ENCODE measurements at places on chromosomes 11 and 22.

DNA sequence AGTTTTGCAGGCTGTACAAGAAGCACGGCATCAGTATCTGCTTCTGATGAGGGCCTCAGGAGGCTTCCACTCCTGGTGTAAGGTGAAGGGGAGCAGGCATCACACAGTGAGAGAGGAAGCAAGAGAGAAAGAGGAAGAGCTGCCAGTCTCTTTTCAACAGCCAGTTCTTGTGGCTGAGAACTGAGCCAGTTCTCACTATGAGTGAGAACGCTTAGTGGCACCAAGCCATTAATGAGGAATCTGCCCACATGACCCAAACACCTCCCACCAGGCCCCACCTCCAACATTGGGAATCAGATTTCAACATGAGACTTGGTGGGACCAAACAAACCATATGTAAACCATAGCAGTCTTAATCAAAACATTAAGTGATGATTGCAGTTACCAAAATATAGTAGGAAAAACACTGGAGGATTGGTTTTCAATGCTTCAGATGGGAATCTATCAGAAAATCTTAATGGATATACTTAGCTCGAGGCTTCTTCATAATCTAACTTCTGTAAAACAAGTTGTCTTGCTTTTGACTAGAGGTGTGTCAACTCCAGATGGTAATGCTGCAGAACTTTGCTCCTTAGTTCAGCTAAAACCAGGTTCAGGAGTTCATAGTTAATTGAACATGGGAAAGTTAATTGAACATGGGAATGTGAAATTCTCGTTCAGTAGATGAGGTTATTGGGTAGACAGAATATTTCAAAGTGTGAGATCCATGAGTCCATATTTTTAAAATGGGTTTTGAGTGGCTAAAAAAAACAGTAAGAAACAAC is 12.2 kb downstream of the FAR1 start:
- peak; percentile 17 for DNase-seq

- peak; percentile 62 for DNase-seq
Measured at GRCh38 chr11:124798991-124799347, 1.2 kb downstream of the MSANTD2 start.

GRCh38 chr11:44028816-44029506 is 18.8 kb upstream of the ACCSL start:
- DNase-seq: no peak

GRCh38 chr22:47092896-47093311 is 330.5 kb downstream of the TBC1D22A start:
- peak; percentile 63 for DNase-seq

- DNase-seq: peak; percentile 54
Measured at GRCh38 chr22:46652847-46653331, 32.7 kb downstream of the GRAMD4 start.

DNA sequence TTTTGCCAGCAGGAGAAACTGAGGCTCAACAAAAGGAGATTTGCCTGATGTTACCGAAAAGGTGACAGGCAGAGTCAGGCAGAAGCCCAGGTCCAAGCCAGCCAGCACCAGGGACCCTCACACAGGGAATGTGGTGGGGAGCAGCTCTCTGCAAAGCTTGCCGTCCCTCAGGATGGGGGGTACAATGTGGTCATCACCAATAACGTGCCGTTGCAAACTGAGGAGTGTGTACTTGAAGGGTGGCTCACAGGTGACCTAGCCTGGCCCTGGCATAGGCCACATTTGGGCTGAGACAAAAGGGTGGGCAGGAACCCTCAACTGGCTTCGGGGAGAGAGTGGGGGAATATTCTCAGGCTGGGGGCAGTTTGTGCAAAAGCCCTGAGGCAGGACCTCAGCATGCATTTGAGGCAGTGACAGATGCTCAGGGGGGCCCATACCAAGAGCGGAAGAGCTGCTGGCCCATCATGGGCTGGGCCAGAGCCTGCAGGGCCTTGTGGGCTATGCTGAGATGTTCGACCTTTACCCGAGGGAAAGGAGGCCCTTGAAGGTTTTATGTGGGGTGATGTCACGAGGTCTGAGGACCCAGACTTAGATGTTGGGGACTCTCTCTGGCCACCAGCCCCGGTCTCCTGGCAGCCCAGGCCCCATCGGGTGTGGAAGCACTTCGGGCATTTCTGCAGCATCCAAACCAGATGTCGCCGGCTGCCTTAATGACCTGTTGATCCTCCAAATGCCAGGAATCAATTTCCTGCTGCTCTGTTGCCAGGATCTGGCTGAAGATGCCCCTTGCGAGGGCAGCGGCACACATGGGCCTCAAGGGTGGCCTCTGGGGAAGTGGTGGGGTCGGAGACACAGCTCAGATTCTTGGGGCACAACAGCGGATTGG is 57.4 kb upstream of the SHISAL1 start:
- no peak for DNase-seq

DNA sequence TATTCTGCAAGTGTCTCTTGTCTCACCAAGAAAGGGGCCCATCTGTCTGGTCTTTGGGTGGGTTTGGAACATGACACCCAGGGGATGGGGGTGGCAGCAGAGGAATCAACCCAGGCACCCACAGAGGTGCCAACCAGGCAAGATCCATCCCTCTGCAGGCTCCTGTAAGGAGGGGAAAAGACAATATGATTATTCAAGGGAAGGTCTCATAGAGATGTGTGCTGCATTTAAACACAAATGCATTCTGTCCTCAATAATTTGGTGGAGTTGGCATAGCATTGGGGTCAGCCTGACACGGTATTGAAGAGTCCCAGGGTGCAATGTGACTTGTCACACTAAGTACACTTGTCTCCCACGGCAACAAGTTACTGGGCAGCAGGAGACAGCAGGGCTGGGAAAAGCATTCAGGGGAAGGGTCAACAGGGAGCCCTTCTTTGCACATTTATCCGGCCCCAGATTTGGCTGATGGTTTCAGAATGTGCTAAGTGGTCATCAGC is 33.1 kb upstream of the SPON1 start:
- no peak for DNase-seq

GRCh38 chr22:27952779-27953178 is 33.7 kb upstream of the PITPNB start:
- no peak for DNase-seq

GRCh38 chr11:129613071-129613470 is 202.6 kb upstream of the TMEM45B start:
- DNase-seq: no peak

GRCh38 chr11:118812485-118812884 is 21.5 kb upstream of the DDX6 start:
- DNase-seq: no peak

DNA sequence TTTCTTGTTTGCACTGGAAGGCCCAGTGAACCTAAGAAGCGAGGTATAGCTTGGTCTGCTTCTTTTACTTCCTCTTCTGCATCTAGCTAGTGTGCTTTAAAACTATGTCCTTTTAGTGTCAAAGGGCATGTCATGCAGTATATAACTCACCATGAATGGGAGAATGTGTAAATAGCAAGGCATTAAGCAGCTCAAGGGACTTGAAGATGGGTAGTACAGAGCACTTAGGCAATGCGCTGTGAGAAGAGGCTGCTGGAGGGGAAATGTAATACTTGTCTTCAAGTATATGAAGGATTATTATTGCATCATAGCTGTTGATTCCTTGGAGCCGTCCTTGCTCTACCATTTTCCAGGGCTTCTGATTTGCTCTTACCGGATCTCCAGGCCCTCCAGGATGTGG is 7.6 kb downstream of the MAML2 start:
- no peak for DNase-seq

DNA sequence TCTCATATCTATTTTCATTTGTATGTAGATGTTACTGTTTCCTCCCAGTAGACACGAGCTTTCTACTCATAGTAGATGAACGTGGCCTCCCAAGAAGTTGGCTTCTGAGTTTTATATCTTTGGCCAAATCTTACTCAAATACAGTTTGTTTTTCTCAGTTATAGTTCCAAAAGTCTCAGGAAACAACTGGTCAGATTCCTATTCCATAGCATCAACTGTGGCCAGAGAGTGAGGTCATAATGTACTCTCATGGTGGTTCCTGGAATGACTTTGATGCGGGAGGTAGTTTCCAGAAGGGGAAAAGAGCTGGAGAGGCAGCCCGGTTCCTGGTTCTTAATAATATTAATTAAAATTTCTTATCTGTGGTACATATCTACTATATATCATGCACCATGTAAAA is 77.3 kb downstream of the SLC17A6 start:
- DNase-seq: no peak

- DNase-seq: no peak
Measured at GRCh38 chr11:65021509-65021908, 5.7 kb upstream of the SNX15 start.

DNA sequence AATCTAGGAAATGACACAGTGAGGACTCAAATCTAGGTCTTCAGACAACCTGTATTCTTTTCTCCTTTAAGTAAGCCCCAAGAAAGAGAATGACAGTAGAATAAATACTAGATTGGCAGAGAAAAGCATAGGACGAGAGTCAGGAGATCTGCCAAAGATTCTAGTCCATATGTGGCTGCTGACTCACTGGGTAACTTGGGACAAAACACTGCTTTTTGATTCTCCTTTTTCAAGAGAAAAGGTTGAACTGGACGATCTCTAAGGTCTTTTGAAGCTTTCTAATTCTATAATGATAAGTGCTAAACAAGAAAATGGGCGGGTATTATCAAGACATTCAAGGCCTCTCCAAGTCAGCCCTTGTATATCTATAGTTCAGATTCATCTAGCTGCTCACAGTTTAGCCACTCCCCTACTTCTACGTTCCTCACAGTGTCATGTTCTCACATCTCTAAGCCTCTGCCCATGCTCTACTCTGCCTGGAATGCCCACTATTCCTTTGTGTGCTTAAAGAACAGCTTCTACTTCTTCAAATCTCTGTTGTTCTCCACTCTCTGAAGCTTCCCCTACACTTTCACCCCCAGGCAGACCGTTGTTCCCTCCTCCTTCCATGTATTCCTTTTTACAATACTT is 53.0 kb downstream of the RELT start:
- DNase-seq: peak; percentile 76

- DNase-seq: no peak
Measured at GRCh38 chr11:73263640-73264039, 8.5 kb upstream of the P2RY6 start.

DNA sequence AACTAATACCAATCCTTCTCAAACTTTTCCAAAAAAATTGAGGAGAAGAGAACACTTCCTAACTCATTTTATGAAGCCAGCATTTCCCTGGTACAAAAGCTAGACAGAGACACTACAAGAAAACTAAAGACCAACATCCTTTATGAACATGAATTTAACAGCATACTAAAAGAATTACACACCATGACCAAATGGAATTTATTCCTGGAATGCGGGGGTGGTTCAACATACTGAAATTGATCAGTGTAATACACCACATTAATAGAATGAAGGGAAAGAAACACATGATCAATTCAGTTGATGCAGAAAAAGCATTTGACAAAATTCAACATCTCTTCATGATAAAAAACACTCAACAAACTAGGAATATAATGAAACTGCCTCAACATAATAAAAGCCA is 148.1 kb downstream of the WNT7B start:
- no peak for DNase-seq

GRCh38 chr11:12149672-12150225 is 39.4 kb downstream of the MICAL2 start:
- DNase-seq: no peak

- no peak for DNase-seq
Measured at GRCh38 chr11:2789791-2790567, 90.2 kb upstream of the KCNQ1OT1 start.

DNA sequence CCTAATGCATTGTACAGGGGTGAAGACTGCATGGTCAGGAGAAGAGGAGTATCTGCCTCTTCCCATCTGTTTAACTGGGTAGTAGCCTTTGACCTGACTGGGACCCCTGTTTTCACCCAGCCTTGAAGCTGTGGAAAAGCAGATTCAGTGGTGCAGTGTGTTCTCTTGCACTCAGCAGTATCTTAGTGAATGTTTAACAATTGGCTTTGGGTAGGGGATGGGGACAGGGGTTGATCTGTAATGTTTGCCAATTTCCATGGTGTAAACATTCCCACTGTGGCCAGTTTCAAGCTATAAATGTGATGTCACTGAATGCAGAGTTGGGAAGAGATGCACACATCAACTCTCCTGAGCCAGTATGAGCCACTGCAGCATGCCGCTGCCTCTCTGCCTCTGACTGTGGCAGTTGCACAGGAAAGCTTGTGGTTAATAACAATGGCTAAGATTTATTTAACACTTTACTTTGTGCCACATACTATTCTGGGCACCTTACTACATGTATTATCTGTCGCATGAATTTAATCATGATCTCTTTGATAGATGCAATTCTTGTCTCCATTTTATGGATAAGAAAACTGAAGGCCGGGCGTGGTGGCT is 15.7 kb downstream of the FJX1 start:
- DNase-seq: no peak

DNA sequence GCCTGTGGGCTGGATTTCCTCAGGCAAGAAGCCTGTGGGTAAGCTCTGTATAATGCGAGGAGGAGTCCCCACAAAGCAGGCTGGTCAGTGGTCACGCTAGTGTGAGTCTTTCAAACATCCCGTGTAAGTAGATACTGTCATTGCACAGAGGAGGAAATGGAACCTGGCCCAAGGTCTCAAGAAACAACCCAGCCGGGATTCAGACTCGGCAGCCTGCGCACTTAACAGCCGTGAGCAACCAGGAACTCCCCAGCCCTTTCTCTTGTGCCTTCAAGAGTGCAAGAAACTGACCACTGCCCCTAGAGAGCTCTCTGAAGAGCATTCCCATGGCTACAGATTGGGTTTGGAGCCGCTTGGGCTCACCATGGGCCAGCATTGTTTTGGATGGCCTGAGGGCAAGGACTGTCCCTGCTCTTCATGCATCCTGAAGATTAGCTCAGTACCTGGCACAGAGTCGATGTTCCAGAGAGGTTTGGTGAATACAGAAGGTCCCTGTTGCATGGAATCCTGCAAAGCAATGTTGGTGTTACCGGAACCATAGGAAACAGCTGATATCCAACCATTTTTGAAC is 6.0 kb downstream of the MPST start:
- DNase-seq: no peak

- no peak for DNase-seq
Measured at GRCh38 chr11:128776069-128776423, 82.2 kb downstream of the FLI1 start.

DNA sequence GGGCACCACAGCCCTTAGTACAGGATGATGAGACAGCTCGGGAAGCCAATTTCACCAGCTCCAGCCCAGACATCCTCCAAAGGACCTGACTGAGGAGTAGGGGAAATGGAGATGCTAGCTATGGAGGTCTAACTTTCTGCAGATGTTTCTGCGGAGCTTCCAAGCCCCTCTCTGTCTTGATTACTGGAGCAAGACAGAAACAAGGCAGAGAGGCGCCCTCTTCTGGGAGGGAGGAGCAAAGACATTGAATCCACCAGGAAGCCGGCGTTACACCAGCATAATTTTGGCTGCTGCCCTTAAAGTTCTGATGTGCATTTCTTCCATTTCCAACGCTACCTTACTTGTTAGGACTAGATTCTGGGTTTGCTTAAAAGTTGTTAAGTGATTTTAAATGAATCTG is 107.3 kb upstream of the HSD17B12 start:
- no peak for DNase-seq

- DNase-seq: peak; percentile 98
Measured at GRCh38 chr11:69008737-69009440, 4.2 kb downstream of the MRGPRF start.

DNA sequence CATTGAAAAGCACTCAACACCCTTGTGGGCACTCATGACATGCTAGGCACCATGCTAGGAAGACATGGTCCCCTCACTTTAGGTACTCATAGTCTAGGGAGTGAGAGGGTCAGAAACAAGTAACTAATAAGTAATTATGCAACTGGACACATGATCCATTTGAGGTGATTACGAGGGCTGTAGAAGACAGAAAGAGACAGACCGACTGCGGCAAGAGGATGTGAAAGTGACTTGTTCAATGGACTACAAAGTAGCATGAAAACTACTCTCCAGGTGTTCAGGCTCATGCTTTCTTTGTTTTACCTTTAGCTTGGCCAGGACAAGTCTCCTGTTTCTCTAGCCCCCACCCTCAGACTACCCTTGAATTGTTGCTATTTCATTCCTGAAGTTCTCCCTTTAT is 310.8 kb upstream of the SORL1-AS1 start:
- DNase-seq: no peak
